Bronchial smooth muscle cell (primary cell): ENCODE measurements at places on chromosomes 3 and 15. TPM values are rescaled to one million over a fixed set of nuclear protein-coding genes. Genes with fewer than 3 reads are reported as not detected.

The TNK2 gene
- total RNA-seq, result 5.2 TPM in 2 replicates

The CHRFAM7A gene
- 0.32 and 0.69 TPM in 2 replicates for total RNA-seq

The SCN11A gene
- total RNA-seq, result under 0.01 TPM in 1 of 2 replicates, not detected in the other

The KNG1 gene
- total RNA-seq, result not detected in 2 replicates

The LINGO1 gene
- not detected in 2 replicates for total RNA-seq

The AGBL1 gene
- not detected in 2 replicates for total RNA-seq

The SLC12A1 gene
- total RNA-seq, result under 0.01 TPM in 1 of 2 replicates, not detected in the other

The PLCH1 gene
- under 0.01 and 0.09 TPM in 2 replicates for total RNA-seq

The PCOLCE2 gene
- 122 and 144 TPM in 2 replicates for total RNA-seq

The SEMA6D gene
- 4.9 and 9.5 TPM in 2 replicates for total RNA-seq

The DNASE1L3 gene
- not detected in 2 replicates for total RNA-seq

The OR5K2 gene
- total RNA-seq, result not detected in 2 replicates

The SLCO3A1 gene
- total RNA-seq, result 4.1 and 4.9 TPM in 2 replicates

The KIF15 gene
- total RNA-seq, result 1.3 and 2.7 TPM in 2 replicates

The LRRIQ4 gene
- not detected in 2 replicates for total RNA-seq

The MYL3 gene
- total RNA-seq, result 0.09 TPM in 1 of 2 replicates, not detected in the other

The KIF7 gene
- total RNA-seq, result 13.4 and 15.1 TPM in 2 replicates

The COL6A5 gene
- total RNA-seq, result not detected in 2 replicates

The RPL32 gene
- 1,225 and 2,282 TPM in 2 replicates for total RNA-seq

The GOLGA8G gene
- not detected in 2 replicates for total RNA-seq

The ARHGAP31 gene
- 2.7 and 3.3 TPM in 2 replicates for total RNA-seq

The CKMT1B gene
- not detected in 2 replicates for total RNA-seq

The LTF gene
- total RNA-seq, result not detected in 2 replicates

The LRTM1 gene
- not detected in 2 replicates for total RNA-seq

The FURIN gene
- total RNA-seq, result 23.3 and 31.1 TPM in 2 replicates

The ADAMTSL3 gene
- total RNA-seq, result 0.09 and 0.32 TPM in 2 replicates

The CASR gene
- total RNA-seq, result not detected in 2 replicates

The NRROS gene
- 0.34 and 0.63 TPM in 2 replicates for total RNA-seq

The TP63 gene
- 0.09 TPM in 1 of 2 replicates, not detected in the other for total RNA-seq

The LXN gene
- 269 and 374 TPM in 2 replicates for total RNA-seq

The FBXO40 gene
- not detected in 2 replicates for total RNA-seq

The ARRDC4 gene
- total RNA-seq, result 6.3 and 7.7 TPM in 2 replicates

The VIPR1 gene
- total RNA-seq, result not detected in 2 replicates

The DPPA4 gene
- total RNA-seq, result not detected in 2 replicates

The MANF gene
- 44.6 and 90.5 TPM in 2 replicates for total RNA-seq

The TUSC7 gene
- total RNA-seq, result under 0.01 TPM in 1 of 2 replicates, not detected in the other

The CCDC9B gene
- 6.0 and 18.8 TPM in 2 replicates for total RNA-seq

The HYAL1 gene
- 1.2 and 2.7 TPM in 2 replicates for total RNA-seq

The MAP3K13 gene
- 6.8 and 12.1 TPM in 2 replicates for total RNA-seq

The SPTSSB gene
- under 0.01 and 0.09 TPM in 2 replicates for total RNA-seq

The TOPAZ1 gene
- not detected in 2 replicates for total RNA-seq

The CATSPER2 gene
- total RNA-seq, result 1.1 and 1.3 TPM in 2 replicates

The CPN2 gene
- total RNA-seq, result not detected in 2 replicates

The SCAANT1 gene
- not detected in 2 replicates for total RNA-seq

The PRSS50 gene
- not detected in 2 replicates for total RNA-seq

The GORASP1 gene
- total RNA-seq, result 30.3 and 32.1 TPM in 2 replicates

The GABRR3 gene
- not detected in 2 replicates for total RNA-seq

The GOLGA8N gene
- total RNA-seq, result 4.3 and 4.5 TPM in 2 replicates

The BOC gene
- total RNA-seq, result 2.8 and 3.5 TPM in 2 replicates

The PAK6 gene
- total RNA-seq, result under 0.01 and 0.16 TPM in 2 replicates
